ENCODE measurements at places on chromosomes 3 and 15.

GRCh38 chr3:31004025-31004678, 109.7 kb upstream of the GADL1 start:
- DNase-seq, result no peak

- no peak for DNase-seq
Observed at GRCh38 chr3:149969110-149969939, 1.4 kb downstream of the PFN2 start.

DNA sequence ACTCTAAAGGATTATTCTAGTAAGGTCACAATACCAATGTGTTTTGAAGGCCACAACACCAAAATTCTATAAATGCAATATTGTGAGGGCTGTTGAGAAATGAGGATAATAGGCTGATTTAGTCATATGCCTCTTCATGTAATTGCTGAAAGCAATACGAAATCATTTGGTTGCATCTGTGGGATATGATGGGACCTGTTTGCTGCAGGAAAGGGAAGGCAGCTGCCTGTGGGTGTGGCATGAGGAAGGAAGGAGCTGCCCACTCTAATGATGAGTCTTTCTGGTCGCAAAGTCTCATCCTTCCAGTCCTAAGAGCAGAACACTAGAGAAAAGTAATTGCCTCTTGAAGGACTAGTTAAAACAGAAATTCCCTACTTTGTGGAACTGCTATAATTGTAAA, 245.3 kb upstream of the ZPLD1 start:
- DNase-seq, result no peak

DNA sequence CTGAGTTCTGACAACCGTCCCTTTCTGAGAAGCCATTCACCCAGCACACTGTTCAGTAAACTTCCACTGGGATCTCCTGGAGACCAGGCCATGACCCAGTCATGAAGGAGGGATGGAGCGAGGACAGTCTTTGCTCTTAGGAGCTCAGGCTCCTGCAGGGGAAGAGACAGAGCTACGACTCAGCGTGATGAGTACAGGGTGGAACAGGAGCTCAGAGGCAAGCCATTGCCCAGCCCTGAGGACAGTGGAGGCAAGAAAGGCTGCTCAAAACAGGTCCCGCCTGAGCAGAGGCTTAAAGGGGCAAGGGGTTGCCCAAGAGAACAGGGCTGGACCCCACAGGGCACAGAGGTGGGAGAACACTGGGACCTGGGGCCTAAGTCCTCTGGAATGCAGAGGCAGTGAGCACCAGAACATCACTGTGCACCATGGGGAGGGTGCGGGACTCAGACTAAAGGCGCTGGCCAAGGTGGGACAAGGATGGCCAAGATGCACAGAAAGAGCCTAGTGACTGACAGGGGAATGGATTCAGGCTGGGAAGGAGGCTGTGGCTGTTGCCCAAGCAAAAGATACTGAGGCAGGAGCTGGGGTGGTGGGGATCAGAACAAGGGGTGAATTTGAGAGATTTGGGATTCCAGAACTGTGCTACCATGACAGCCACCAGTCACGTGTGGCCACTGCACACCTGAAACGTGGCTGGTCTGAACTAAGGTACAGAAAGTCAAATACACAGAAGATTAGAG, 25.8 kb downstream of the TMEM43 start:
- no peak for DNase-seq

DNA sequence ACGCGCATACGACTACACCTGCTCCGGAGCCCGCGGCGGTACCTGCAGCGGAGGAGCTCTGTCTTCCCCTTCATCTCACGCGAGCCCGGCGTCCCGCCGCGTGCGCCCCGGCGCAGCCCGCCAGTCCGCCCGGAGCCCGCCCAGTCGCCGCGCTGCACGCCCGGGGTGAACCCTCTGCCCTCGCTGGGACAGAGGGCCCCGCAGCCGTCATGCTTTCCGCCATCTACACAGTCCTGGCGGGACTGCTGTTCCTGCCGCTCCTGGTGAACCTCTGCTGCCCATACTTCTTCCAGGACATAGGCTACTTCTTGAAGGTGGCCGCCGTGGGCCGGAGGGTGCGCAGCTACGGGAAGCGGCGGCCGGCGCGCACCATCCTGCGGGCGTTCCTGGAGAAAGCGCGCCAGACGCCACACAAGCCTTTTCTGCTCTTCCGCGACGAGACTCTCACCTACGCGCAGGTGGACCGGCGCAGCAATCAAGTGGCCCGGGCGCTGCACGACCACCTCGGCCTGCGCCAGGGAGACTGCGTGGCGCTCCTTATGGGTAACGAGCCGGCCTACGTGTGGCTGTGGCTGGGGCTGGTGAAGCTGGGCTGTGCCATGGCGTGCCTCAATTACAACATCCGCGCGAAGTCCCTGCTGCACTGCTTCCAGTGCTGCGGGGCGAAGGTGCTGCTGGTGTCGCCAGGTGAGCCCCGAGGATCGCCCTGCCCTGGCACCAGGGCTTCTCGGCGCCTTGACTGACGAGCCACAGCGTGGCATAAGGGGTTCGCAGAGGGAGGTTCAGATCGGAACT, 420 bp downstream of the SLC27A2 start:
- DNase-seq, result no peak

Measured in stimulated activated CD8-positive, alpha-beta memory T cell treated with anti-CD3 and anti-CD28 coated beads, Interleukin-7, amount 100 ng/mL, for 1 hour (primary cell).